Activated naive CD4-positive, alpha-beta T cell treated with anti-CD3 and anti-CD28 coated beads for 36 hours (primary cell): ENCODE measurements at places on chromosomes 12 and 14.

GRCh38 chr12:7060353-7060954 lies at the start of gene C1S:
Gene C1S, plus strand, starts transcription at chr12:7060718. Its CDS starts 1,195 bp downstream, at chr12:7061913.
- DNase-seq = no peak

DNA sequence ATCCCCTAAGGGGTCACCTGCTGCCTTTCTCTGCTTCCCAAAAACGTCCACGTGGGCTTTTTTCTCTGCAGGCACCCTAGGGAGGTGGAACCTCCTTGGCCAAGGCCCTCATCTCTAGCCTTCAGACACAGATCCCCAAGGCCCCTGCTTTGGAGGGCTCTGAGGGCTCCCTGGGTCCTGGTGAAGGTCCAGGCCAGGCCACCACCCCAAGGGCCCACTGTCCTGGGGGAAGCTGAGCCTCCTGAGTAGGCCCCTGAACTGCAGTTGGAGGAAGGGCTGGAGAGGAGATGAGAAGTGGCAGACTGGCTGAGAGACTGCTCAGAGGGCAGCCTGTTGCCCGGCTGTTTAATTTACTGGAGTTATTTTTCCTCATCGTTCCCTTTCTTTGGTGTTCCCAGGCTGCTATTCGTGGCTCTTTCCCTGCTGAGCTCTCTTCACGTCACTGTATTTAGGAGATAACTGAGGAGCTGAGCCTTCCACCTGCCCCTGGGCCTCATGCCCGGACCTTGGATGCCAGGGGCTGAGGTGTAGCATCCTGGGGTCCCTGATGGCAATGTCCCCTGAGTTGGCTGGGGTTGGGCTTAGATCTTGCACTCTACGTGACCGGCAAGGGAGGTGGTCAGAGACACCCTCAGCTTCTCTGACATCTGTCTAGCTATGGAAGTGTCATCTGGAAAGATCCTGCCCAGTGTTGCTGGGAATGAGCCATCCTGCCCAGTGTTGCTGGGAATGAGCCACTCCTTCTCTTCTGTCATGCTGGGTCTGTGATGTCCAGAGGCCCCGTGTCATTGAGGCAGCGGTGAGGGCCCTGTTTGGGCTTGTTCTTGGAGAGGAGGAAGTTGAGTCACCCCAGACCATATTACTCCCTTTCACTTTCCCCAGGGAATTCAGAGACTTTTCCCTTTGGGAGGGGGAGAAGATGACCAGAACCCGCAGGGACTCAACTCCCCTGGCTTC lies 139.8 kb downstream of the TSPAN9 start:
- no peak for DNase-seq

DNA sequence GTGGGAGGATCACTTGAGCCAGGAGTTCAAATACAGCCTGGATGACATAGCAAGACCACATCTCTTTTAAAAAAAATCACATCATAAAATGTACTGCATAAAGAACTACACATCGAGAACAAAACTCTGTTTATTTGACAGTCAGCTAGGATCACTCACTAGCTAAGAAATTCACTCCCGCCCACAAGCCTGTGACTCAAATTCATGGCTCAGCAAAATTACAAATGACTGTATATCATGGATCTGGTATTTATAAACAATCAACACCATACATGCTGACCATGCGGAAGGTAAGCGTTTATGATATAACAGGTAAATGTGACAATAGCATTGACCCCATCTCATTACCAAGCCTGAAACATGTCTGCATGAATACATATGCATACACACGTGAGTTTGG lies 206.5 kb downstream of the EFCAB11 start:
- DNase-seq = no peak

- no peak for DNase-seq
Observed at GRCh38 chr14:96978525-96979272, 181.5 kb downstream of the VRK1 start.

DNA sequence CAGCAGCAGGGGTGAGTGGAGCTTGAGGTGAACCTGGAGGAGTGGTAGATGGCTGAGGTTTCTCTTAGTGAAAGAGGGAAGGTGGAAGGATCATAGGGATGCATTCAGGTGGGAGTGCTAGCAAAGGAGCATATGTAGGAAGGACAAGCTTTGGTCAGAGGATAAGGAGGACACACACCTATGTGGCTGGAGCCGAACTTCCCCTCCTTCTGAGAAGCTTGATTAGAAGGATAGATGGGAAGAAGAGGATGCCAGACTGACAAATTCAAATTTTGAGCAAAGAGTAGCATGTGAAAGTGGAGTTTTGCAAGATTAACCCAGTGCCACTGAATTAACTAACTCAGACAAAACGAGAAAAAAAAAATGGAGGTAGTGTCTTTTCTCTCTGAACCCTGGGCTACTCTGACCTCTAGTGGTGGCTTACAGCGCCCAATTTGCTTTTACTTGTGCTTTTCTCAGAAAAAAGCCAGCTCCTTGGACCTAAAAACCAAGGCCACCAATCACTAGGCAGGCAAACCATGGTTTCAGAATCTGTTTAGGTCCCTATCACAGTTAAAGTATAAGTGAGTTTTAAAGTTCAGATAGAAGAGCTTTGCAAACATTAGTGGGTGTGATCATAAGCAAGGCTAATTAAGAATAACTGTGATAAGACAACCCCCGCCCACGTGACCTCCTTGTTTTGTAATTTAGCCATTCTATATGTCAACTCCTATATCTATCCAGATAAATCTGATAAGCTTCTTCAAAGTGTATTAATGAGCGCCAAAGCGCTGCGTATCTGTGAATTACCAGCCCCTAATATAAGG lies 15.5 kb downstream of the EMP1 start:
- peak; percentile 86 for DNase-seq
